ENCODE measurements at places on chromosomes 7 and 10.

DNA sequence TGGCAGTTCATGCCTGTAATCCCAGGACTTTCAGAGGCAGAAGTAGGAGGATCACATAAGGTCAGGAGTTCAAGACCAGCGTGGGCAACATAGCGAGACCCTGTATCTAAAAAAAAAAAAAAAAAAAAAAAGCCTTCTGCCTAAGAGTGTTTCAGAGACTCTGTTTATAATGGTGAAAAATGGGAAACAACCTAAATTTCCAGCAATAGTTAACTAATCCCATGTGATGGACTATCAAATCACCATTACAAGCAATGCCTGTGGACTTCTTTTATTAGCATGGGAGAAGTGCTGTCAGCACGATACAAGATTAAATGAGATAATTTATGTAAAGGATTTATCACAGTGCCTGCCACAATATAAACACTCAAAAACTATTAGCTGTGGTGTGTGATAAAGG, 67.5 kb upstream of the CUX1 start:
- DNase-seq, result no peak

- DNase-seq, result no peak
Measured at GRCh38 chr10:55446441-55447002, 645.5 kb upstream of the PCDH15 start.

DNA sequence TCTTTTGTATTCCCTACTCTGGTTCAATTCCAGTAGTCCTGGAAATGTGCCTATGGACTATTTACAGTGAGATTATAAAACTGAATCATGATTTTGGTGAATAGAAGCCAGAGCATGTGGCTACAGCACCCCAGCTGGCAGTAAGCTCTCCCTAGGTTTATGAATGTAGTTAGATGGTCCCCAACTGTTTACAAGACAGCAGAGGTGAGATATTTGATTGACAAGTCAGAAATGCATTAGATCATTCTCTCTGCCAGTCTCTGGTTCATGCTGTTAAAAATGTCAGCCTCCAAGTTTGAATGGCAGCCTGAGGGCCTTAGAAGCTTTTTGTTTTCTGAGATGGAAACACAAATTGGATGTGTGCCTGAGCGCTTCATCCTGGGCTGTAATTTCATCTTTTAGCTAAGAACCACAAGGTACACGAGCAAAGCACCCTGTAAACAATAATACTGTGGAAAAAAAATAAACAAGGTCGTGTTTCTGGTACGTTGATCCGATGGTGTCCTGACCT, 85.0 kb downstream of the BTRC start:
- DNase-seq, result no peak

- no peak for DNase-seq
Measured at GRCh38 chr10:121478556-121478955, 119.7 kb downstream of the FGFR2 start.

GRCh38 chr10:59887006-59887405, 19.4 kb downstream of the CCDC6 start:
- no peak for DNase-seq
